ENCODE measurements at places on chromosomes 16 and 17.
A peak's percentile ranks its signal among the peaks of the same experiment; 100 is the strongest.

DNA sequence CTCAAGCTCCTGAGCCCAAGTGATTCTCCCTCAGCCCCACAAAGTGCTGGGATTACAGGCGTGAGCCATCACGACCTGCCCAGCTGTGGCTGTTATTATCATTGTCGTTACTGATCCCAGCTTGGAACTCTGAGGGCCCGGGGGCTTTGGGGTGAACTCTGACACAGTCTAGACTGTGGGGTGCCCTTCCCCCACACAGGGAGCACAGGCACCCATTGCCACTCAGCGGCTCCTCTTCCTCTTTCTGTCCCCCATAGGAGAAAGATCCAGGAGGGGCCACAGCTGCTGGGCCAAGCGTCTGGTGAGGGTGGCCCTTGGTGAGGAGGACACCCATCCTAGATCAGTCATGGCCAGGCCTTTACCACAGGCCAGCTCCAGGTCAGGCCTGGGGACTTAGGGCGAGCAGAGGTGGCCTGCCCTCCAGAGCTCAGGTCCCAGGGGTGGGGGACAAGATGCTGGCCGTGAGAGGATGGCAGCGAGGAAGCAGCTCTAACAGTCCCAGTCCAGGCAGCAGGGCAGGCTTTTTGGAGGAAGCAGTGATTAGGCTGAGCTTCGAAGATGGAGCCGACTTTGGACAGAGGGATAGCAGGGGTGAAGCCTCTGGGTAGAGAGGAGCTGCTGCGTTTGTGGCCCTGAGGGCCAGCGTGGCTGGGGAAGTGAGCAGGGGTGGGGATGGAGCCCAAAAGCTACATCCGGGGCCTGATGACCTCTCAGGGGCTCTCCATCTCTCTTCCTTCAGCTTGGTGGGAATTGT is 24.7 kb downstream of the TMEM235 start:
- no peak for DNase-seq

GRCh38 chr17:56779898-56780777 is 53.6 kb downstream of the C17orf67 start:
- peak; percentile 85 for DNase-seq

DNA sequence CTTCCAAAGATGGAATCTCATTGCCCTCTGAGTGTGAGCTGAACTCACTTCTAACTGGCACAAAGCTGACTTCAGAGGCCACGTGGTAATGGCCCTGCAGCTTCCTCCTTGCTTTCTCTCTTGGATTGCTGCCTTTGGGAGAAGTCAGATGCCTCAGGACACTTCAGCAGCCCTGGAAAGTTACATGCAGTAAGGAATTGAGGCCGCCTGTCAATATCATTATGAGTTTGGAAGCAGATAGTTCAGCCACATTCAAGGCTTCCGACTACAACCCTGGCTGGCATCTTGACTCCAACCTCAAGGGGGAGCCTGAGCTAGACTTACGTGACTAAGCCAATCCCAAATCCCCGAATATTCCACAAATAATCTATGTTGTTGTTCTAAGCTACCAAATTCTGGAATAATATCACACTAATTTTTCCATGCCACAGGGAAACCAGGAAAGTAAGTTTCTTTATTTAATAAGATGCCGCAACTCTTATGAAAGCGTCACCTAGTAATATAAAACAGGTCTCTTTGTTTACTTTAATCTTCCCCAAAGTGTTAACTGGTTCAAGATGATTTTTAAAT is 13.6 kb downstream of the CEP20 start:
- DNase-seq, result no peak

DNA sequence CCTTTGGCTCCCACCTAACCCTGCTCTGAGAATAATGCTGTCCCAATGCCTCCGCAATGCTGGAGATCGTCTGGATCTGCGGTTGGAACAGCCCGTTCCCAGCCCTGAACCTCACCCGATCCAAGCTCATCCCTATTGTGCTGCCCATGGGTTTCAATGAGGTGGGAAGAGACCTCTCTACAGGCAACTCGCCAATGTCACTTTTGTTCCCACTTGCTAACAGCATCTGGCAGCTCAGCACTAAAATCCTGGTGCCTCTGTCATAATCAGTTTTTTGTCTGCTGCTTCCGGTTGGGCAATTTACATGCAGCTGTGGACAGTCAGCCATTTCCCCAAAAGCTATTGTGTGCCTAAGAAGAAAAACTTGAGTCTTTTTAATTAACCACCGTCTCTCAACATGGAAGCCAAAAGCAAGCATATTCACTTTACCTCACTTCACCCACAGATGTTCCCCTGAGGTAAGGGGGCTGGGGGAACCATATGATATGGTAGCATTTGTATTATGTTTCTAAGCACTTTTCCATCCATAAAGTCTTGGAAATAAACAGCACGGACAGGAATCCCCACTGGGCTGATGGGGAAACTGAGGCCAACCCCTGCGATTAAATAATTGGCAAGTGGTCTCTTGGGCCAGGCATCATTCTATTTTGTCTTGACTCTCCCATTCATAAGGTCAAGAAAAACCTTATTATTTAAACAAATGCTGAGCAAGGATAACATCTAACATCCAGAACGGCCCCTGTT is 159.2 kb upstream of the CDH5 start:
- no peak for DNase-seq

DNA sequence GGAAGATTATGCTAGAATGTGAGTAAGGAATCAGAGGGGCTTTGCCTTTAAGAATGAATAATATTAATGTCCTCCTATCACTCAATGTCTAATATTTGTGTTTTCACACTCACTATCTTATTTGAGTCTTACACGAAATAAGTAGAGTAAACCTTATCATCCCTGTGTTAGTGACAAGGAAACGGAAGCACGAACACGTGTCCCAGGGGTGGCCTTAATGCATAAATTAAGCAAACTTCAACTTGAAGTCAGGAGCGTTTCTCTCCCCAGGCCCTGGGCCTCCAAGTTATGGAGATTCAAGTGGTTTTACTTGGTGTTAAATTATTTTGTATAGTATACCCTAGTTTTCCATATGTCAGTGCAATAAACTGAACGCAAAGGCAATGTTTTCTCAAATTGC is 96.0 kb downstream of the WDR59 start:
- no peak for DNase-seq

DNA sequence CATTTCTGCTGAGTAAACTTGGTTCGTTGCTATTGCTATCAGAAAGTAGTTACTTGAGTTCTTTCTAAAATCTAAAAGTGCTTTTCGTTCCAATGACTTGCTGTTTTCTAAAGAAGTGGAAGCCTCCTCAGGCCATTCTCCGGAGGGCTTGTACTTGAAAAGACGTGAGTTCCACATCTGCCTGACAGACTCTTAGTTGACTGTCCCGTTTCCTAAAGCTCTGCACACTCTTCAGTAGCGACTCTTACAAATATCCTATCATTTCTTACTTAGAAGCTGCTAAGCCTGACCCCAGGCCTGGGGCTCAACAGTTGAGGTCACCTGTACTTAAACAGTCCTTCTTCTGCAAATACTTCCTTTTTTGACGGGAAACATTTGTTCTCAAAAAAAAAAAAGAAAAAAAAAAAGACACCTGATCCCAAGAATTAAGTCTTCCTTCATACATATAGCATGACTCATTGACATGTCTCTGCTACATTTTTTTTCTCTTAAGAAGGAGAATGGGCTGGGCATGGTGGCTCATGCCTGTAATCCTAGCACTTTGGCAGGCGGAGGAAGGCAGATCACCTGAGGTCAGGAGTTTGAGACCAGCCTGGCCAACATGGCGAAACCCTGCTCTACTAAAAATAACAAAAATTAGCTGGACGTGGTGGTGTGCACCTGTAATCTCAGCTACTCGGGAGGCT is 61.5 kb downstream of the DHRS7C start:
- DNase-seq, result no peak

DNA sequence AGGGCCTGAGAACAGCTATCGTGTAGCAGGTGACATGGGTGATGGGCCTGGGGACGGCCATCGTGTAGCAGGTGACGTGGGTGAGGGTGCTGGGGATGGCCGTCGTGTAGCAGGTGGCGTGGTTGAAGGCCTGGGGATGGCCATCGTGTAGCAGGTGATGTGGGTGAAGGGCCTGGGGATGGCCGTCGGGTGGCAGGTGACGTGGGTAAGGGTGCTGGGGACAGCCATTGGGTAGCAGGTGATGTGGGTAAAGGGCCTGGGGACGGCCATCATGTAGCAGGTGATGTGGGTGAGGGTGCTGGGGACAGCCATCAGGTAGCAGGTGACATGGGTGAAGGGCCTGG is 15.5 kb downstream of the TPSD1 start:
- DNase-seq, result no peak

DNA sequence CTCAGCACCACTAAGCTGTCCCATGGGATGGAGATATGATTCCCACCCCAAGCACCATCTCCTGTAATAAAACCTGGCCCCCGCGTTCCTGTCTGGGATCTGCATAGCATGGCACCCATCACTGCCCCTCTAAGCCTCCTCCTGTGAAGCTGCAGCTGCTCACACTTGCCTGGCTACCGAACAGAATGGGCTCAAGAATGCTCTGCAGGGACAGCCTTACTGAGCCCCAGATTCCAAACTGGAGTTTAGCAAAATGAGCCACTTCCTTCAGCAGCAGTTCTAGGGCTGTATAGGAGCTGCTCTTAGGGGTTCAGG is 256.1 kb downstream of the CPPED1 start:
- DNase-seq, result no peak

GRCh38 chr17:15513058-15513791 is 45.8 kb upstream of the CDRT4 start:
- no peak for DNase-seq

DNA sequence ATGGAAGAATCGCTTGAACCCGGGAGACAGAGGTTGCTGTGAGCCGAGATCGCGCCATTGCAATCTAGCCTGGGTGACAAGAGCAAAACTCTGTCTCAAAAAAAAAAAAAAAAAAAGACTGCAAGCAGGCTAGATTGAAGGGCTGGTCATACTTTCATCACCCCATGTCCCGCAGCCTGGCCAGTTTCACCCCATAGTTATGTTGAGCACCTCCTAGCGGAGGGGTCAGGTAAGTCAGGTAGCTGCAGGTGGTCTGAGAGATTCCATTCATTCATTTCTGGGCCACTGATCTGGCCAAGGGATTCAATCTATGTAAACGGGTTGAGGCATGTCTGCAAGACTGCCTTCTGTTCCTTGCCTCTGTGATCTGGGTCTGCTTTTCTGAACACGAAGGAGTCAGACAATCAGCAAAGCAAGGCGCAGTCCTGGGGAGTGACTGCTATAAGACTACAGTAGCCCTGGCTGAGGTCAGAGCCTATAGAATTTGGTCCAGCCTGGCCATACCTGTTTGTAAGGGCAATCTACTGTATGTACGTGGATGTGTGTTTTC is 23.6 kb upstream of the BPTF start:
- DNase-seq, result no peak

GRCh38 chr17:57356719-57357391 is 100.5 kb downstream of the MSI2 start:
- no peak for DNase-seq

DNA sequence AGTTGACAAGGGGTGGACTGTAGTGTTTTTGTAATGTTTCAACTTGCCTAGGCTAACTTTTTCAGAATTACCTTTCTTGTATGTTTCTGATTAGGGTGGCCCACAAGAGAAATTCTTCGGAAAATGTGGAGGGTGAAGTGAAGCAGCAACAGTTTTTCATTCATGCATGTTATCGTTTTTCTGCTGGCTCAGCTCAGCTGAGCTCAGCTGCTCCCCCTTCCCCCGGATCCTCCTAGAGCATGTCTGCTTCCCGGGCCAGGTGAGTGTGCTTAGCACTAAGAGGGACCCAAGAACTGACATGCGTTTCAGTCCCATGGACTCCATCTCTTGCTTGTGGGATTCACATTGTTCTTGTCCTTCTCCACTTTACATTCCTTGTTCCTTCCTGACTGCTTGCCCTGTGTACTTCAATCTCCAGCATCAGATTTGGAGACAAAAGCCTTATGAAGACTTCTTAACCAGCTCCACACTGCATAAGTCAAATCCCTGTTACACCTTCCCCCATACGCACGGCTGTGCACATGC is 33.6 kb downstream of the SCPEP1 start:
- DNase-seq, result no peak

DNA sequence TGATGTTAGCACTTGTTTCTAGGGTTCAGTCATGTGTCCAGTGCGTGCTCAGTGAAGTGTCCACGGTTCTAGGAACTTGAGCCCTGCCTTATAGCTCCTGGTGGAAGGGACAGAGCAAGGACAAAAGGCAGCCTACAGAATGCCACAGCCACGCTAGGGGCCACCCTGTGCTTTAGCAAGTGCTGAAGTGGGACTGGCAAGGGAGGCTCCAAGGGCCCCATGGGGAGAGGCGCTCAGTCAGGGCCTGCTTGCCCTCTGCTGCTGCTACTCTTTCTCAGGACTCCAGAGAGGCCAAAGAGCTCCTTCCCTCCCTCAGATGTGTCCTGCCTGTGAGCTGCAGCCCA is 6.8 kb downstream of the NT5C start:
- DNase-seq, result no peak

DNA sequence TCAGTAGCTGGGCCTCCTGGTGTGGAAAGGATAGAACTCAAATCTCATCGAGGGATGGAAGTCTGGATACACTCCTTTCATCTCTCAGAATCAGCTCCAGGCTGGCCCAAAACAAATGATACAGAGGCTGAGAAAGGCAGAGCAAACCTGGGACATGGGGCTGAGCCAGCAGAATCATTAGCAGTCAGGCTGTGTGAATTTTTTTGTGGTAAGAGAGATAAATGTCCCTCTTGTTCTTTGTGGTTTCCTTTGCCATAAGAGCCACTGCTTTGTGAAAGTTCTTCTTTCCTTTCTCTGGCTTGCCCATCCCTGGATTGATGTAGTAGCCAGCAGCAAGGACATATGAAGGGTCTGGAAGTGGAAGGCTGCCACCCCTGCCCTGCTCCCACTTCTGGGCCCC is 146.2 kb downstream of the CDH13 start:
- no peak for DNase-seq

GRCh38 chr17:75047398-75048098 is 523 bp downstream of the KCTD2 start:
- DNase-seq, result peak; percentile 34

DNA sequence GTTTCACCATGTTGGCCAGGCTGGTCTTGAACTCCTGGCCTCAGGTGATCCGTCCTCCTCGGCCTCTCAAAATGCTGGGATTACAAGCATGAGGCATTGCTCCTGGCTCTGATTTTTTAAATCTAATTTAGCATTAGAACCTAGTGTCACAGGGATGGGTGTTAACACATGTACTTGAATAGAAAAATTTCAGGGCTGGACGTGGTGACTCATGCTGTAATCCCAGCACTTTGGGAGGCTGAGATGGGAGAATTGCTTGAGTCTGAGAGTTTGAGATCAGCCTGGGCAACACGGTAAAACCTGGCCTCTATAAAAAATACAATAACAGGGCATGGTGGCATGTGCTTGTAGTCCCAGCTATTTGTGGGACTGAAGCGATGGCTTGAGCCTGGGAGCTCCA is 6.0 kb upstream of the RNF135 start:
- DNase-seq, result no peak

- DNase-seq, result no peak
These were observed 140.0 kb downstream of the IRF8 start for GRCh38 chr16:86038926-86039310.

GRCh38 chr16:81520151-81520470 is 75.5 kb downstream of the CMIP start:
- no peak for DNase-seq

All from activated naive CD4-positive, alpha-beta T cell treated with anti-CD3 and anti-CD28 coated beads, Interleukin-2, amount 50 U/mL, for 16 hours (primary cell).